GM04503 (cell line): ENCODE measurements at places on chromosomes 5 and 9.

GRCh38 chr9:27311184-27311583 is 14.2 kb upstream of the EQTN start:
- no peak for DNase-seq

- no peak for DNase-seq
Observed at GRCh38 chr5:73451224-73452130, 2.9 kb upstream of the FOXD1 start.

DNA sequence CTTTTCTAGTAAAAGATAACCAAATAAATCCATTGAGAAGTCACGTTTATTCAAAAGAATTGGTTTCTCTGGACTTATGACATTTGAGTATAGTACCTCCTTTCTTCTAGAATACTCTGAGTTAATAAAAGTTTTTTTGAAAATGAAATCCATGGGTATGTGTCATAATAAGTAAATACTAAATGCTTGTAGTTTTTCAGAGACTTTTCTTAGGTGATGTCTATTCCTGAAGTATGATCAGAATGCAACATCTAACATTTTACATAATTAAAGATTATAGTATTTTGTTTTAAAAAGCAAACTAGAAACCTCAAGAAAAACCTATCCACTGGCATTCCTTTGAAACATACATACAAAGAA is 63.2 kb downstream of the NFIB start:
- no peak for DNase-seq

- DNase-seq = no peak
Observed at GRCh38 chr9:91111876-91112275, 249.8 kb downstream of the AUH start.

GRCh38 chr5:58517198-58517597 is 26.0 kb downstream of the GAPT start:
- DNase-seq = no peak

- no peak for DNase-seq
Observed at GRCh38 chr9:15346837-15347236, 39.8 kb upstream of the TTC39B start.

- DNase-seq = peak; percentile 69
Observed at GRCh38 chr9:18920141-18921084, 112.6 kb downstream of the SAXO1 start.

DNA sequence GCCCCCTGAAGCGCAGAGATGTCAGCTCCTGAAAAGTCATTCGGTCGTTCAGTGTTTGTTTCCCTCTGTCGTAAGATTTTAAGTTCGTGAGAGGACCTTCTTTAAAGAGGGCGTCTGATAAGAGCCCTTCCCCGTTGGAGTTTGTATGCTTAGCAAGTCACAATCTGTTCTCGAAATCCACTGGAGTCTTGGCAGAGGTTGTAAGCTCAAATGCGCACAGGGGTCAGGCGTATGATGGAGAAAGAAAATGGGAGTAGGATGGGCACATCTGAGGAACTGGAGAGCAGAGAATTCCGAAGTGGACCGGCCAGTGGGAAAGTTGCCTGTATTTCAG is 710 bp downstream of the HSD17B4 start:
- peak; percentile 11 for DNase-seq

DNA sequence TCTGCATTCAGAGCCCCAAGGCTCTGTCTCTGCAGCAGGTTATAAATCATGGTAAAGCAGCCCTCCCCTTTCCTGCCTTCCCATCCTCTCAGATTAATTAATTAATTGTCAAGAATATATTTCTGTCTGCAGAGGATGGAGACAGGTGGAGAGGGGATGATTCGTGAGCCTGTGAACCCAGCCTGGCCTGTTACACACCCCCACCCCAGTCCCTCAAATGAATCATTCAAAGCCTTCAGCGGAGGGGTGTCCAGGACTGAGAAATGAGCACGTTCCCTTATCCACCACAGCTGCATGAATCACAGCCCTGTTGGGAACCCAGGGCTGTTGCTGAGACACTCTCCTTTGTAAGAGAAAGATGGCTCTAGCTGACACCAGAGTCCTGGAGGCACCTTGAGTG is 56.0 kb downstream of the NIPAL4 start:
- peak; percentile 60 for DNase-seq

DNA sequence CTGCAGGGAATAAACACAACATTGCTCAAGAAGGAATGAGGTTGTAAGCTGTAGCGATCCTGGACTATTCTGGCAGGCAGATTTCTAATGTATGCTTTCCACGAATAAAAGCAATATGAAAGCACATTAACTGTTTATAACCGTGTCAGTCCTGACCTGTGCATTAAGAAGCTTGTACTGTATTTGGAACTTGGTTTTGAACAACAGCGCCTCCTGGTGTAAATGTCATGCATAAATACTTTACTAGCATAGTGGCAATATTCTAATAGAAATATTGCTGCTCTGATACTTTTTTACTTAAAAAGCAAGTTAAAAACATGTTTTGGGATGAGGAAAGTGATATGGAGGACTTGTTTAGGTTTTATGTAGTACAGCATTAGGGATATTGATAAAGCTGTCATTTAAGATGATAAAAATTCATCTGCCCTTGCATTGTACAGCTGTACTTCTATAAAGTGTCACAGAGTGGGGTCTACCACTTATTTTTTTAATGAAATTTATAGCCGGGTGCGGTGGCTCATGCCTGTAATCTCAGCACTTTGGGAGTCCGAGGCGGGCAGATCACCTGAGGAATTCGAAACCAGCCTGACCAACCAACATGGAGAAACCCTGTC is 70.7 kb upstream of the GNE start:
- no peak for DNase-seq

- no peak for DNase-seq
Observed at GRCh38 chr5:99243111-99243510, 314.3 kb upstream of the CHD1 start.

DNA sequence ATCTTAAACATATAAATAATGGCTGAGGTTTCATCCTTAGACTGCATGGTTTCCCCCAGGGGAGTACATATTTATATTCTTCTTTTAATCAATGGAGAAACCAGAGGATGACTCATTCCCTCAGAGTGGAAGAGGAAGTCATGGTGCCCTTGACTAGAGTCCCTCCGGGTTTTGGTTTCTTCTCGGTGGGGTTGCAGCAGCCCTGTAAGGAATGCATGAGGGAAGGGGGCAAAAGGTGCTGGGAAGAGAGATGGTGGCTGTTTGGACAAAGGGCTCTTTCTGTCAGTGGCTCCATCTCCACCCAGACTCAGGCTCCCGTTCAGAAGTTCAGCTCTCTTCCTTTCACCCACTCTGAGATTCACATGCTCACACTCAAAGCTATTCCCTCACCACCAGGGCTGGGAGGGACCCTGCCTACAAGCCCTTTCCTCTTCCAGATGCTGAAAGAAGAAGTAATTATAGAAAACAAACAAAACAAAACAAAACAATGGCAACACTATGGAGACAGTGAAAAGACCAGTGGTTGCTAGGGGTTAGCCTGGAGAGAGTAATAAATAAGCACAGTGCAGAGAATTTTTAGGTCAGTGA is 129.8 kb upstream of the IL12B start:
- DNase-seq = no peak

DNA sequence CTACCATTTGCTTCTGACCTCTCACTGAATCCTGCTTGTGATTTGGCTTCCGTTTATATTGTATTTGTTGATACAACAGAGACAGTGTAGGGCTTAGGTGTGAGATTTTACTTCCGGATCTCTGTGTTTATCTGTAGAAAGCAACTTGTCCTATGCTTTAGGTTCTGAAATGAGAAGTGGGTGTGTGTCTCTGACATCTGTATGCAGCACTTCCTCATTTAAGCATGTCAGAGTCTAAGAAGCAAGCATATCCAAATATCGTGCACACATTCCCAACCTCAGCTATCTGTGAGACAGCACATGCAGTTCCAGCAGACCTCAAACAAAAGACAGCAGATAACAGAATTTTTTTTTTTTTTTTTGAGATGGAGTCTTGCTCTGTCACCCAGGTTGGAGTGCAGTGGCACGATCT is 16.3 kb downstream of the KLF9 start:
- no peak for DNase-seq

DNA sequence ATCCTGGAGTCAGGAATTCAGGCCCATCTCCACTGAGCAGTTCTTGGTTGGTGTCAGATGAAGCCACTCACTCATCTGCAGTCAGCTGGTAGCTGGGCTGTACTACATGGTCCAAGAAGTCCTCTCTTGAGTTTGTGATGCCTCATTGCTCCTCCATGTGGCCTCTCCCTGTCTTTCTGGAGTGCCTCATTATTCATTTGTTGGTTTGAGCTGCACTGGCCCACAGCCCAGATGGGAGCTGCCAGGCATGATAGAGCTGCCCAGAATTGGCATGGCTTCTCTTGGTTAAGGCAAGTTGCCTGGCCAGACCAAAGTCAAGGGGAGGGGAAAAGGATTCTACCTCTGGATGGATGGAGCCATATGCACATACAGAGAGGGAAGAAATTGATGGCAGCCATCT is 8.0 kb downstream of the PTCD2 start:
- peak; percentile 54 for DNase-seq

DNA sequence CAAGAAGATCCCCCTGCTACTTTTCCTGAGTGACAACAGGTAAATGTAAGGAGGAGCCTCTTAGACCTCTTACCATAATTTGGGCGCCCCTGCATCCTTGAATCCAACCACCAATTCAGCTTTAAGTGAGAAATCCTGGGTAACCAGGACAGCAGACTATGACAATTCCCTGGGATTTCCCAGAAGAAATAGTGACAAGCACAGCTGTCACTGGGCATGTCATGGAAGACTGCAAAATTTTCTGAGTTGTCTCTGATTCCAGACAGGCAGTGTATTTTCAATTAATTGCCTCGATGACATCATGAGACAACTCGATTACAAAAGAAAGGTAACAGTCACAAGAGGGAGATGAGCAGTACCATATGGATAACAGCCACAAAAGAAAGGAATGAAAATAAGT is 256.9 kb downstream of the BNC2 start:
- DNase-seq = no peak

DNA sequence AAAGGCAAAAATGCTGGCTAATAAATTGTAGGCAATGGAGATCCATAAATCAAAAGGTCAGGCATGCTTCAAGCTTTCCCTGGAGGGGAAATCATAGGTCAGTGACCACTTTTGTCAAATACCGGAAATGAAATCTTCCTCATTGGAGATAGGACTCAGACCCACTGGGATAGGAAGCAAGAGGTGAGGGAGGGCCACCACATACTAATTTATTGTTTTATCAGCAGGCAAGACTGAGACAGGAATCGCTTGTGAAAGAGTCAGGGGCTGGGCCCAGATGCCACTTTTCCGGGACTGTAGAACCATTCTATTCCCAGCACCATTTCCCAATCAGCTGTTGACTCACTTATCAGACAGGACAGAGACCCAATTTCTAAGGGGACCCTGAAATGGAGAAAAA is 256.3 kb upstream of the TRIM32 start:
- no peak for DNase-seq

- no peak for DNase-seq
Observed at GRCh38 chr9:33175649-33176325, 8.7 kb upstream of the B4GALT1 start.

- DNase-seq = peak; percentile 23
Observed at GRCh38 chr5:132007399-132008162, 3.9 kb downstream of the ACSL6 start.

DNA sequence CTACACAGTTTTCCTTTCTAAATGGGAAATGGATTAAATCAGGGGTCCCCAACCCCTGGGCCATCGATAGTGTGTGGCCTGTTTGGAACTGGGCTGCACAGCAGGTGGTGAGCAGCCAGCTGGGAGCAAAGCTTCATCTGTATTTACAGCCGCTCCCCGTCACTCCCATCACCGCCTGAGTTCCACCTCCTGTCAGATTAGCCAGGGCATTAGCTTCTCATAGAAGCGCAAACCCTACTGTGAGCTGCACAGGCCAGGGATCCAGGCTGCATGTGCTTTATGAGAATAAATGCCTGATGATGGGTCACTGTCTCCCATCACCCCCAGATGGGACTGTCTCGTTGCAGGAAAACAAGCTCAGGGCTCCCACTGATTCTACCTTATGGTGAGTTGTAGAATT is 41.2 kb upstream of the FLT4 start:
- DNase-seq = no peak

GRCh38 chr5:39513236-39513635 is 88.5 kb upstream of the DAB2 start:
- DNase-seq = no peak

GRCh38 chr5:168093200-168093910 is 198.1 kb upstream of the WWC1 start:
- DNase-seq = no peak

- no peak for DNase-seq
Observed at GRCh38 chr5:139711906-139712224, 63.7 kb downstream of the CXXC5 start.

DNA sequence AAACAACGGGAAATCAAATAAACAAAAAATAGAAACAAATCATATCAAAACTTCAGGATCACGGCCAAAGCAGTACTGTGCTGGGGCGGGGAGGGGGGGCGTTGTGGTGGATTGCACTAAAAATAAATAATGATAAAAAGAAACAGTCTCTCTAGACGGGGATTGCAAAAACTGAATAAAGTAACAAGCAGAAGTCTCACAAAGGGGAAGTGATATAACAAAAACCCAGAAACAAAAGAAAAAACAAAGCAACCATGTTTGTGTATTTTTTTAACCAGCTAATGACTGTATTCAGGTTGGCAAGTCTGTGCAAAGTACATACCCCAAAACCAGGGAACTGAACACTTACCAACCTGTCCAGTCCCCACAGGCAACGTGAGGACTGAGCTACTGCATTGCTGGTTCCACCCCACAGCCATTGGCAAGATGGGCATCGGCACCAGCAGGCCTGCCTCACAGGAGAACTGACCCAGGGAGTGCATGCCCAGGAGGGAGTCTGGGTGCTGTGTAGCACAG is 24.1 kb downstream of the BICD2 start:
- DNase-seq = no peak
